ENCODE measurements at places on chromosomes 7 and 10.

GRCh38 chr7:133053321-133053891 lies 28.5 kb downstream of the CHCHD3 start:
- H3K4me3 ChIP-seq, result no peak overlapping the region
- no peak for DNase-seq
- no peak overlapping the region for H3K27ac ChIP-seq
- no peaks in the 10 kb centered on the region for H3K36me3 ChIP-seq
- H3K27me3 ChIP-seq, result no peaks in the 10 kb centered on the region
- H3K4me1 ChIP-seq, result peaks cover 21% of the 10 kb centered on the region

GRCh38 chr10:97230146-97230545 lies 44.4 kb upstream of the SLIT1 start:
- peaks cover 21% of the 10 kb centered on the region for H3K4me1 ChIP-seq
- H3K36me3 ChIP-seq, result peaks cover 33% of the 10 kb centered on the region
- H3K27me3 ChIP-seq, result no peaks in the 10 kb centered on the region
- DNase-seq, result no peak
- H3K4me3 ChIP-seq, result no peak overlapping the region

DNA sequence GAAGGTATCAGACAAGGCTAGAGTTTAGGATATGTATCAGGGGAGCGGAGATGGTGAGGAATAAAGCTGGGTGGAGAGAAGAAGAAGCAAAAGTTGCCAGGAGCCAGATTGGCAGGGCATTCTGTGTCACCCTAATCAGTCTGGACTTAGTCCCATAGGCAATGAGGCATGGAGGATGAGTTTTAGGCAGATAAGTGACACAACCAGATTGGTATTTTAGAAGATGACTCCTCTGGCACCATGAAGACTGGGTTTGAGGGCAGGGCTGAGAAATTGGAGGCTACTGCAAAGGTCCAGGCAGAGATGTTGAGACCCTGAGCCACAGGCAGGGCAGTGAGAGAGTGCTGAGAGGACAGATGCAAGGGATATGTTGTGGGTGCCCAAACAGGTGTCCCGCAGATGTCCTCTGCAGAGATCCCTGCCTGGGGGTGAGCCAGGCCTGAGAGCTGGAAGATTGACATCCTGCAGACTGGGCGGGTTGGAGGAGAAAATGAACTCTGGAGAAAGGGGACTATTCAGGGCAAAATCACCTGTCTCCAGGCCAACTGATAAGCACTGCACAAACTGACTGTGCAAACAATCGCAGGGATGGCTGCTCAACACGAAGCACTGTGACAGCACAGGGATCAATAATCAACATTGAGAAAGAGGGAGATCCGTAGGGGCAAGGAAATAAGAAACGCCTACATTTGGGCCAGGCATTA lies 11.9 kb upstream of the HABP2 start:
- no peak overlapping the region for H3K4me3 ChIP-seq
- no peak for DNase-seq
- no peaks in the 10 kb centered on the region for H3K36me3 ChIP-seq
- H3K27ac ChIP-seq, result no peak overlapping the region
- H3K27me3 ChIP-seq, result no peaks in the 10 kb centered on the region

GRCh38 chr10:59708816-59709394 lies 745 bp downstream of the SLC16A9 start:
- no peaks in the 10 kb centered on the region for H3K36me3 ChIP-seq
- peak; percentile 16 for DNase-seq
- H3K27ac ChIP-seq, result no peak overlapping the region

DNA sequence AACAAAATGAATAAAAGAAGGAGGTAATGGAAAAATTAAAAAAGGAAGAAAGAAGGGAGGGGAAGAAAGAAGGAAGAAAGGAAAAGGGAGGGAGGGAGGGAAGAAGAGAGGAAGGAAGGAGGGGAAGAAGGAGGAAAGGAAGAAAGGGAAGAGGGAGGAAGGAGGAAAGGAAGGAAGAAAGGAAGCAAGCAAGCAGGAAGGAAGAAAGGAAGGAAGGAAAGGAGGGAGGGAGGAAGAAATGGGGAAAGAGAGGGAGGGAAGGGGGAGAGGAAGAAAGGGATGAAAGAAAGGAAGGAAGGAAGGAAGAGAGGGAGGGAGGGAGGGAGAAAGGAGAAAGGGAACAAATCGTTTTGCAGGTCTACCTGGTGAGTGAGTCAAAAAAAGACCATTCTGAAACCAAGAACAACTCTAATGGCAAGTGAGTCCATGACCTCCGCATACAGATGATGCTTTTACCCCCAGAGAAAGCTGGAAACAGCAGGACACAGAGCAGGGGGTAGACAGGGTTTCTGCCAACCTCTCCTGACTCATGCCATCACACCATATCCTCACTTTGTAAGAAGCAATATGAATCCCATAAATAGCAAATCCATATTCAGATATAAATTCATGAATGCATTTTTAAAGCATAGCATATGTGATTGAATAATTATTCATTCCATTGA lies 1112.9 kb upstream of the AUTS2 start:
- H3K4me3 ChIP-seq, result no peak overlapping the region
- no peaks in the 10 kb centered on the region for H3K36me3 ChIP-seq
- H3K27ac ChIP-seq, result no peak overlapping the region
- H3K27me3 ChIP-seq, result no peaks in the 10 kb centered on the region
- H3K4me1 ChIP-seq, result no peaks in the 10 kb centered on the region

DNA sequence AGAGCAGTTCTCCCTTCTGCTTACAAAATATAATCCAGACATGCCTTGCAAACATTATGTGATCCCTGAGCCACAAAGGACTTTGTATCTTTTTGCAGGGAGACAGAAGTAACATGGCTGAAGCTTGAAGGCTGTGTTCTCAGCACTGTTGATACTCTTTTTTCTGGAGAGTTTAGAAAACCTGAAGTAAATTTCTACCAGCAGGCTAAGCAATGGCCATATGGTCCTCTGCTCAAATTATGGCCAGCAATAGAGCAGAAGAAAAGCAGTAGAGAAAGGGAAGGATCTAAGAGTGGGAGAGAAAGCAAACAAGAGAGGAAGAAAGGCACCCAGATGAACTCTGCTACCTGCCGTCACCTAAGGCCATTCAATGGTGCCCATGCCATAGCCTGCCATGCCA lies 98.4 kb downstream of the ABLIM1 start:
- H3K27me3 ChIP-seq, result no peaks in the 10 kb centered on the region
- no peaks in the 10 kb centered on the region for H3K4me1 ChIP-seq
- no peak overlapping the region for H3K4me3 ChIP-seq
- peaks cover 7% of the 10 kb centered on the region for H3K36me3 ChIP-seq

- DNase-seq, result peak; percentile 8
- H3K27ac ChIP-seq, result no peak overlapping the region
- peaks cover 5% of the 10 kb centered on the region for H3K27me3 ChIP-seq
- no peaks in the 10 kb centered on the region for H3K36me3 ChIP-seq
- H3K4me1 ChIP-seq, result no peaks in the 10 kb centered on the region
- H3K4me3 ChIP-seq, result no peak overlapping the region
Observed at GRCh38 chr10:47057471-47057870, 146.2 kb downstream of the PTPN20 start.

- no peak overlapping the region for H3K4me3 ChIP-seq
- no peaks in the 10 kb centered on the region for H3K27me3 ChIP-seq
- no peak for DNase-seq
- H3K36me3 ChIP-seq, result no peaks in the 10 kb centered on the region
- H3K27ac ChIP-seq, result no peak overlapping the region
- no peaks in the 10 kb centered on the region for H3K4me1 ChIP-seq
Observed at GRCh38 chr7:125255810-125256209, 326.2 kb upstream of the POT1 start.

- H3K27ac ChIP-seq, result no peak overlapping the region
- H3K4me1 ChIP-seq, result no peaks in the 10 kb centered on the region
- H3K27me3 ChIP-seq, result no peaks in the 10 kb centered on the region
- no peak for DNase-seq
- H3K4me3 ChIP-seq, result no peak overlapping the region
- H3K36me3 ChIP-seq, result no peaks in the 10 kb centered on the region
Observed at GRCh38 chr10:36468620-36469019, 656.8 kb upstream of the ANKRD30A start.

DNA sequence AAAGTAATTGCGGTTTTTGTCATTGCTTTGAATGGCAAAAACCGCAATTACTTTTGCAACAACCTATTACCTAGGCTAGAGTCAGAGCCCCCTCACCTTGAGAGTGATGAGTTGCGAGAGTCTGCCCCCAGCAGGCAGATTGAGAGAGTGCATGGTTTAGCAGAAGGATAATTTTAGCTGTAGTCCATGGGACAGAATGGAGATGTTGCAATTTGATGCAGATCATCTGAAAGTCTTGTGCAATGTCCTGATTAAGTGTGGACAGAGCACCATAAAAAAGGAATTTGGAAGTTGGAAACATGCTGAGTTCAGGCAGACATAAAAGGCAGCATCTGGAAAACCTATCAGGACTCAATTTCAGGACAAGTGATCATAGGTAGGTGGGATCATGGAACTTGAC lies 48.7 kb downstream of the GPR141 start:
- H3K36me3 ChIP-seq, result no peaks in the 10 kb centered on the region
- no peak overlapping the region for H3K27ac ChIP-seq
- DNase-seq, result peak; percentile 28
- H3K4me3 ChIP-seq, result no peak overlapping the region
- no peaks in the 10 kb centered on the region for H3K4me1 ChIP-seq

DNA sequence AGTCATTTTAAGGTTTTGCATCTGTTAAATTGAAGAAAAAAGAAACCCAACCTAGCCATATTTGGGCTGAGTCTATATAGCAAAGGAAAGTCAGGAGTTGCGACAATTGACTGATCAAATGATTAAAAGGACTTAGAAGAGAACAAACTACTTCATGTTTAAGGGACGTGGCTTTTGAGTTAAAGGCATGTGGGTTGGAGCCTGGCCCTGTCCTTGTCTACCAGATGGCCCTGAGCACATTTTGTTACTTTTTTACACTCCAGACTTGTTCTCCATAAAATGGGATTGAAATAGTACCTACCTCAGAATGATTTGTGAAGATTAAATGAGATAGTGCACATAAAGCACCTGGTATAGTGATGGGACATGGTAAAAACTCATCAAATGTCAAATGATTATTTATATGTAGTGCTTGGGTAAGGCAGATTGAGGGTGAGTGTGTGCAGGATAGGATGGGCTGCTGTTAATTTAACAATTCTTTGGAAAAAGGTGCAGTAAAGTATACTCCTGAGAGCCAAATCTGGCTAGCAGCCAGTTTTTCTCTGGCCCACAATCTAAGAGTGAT lies 168.3 kb downstream of the KIF20B start:
- H3K36me3 ChIP-seq, result no peaks in the 10 kb centered on the region
- no peak overlapping the region for H3K27ac ChIP-seq
- DNase-seq, result no peak
- no peak overlapping the region for H3K4me3 ChIP-seq
- H3K27me3 ChIP-seq, result peaks cover 12% of the 10 kb centered on the region

DNA sequence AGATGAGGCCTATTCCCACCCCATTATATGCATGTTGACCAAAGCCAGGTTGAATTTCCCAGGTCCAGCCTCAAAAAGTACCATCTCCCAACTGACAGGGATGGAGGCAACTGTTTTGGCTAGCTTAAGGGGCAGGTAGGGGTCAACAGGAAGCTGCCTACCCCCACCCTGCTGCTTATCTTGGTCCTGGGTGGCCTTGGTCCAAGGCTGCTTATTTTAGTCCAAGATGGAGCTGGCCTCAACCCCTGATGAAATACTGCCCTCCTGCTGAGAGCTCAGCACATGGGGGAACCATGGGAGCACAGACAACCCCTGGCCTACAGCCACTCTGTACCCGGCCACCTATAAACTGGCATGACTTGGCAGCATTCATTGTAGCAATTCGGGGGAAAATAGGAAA lies 23.1 kb downstream of the MYO1G start:
- H3K27ac ChIP-seq, result no peak overlapping the region
- no peak overlapping the region for H3K4me3 ChIP-seq
- no peaks in the 10 kb centered on the region for H3K27me3 ChIP-seq
- peaks cover 11% of the 10 kb centered on the region for H3K36me3 ChIP-seq

DNA sequence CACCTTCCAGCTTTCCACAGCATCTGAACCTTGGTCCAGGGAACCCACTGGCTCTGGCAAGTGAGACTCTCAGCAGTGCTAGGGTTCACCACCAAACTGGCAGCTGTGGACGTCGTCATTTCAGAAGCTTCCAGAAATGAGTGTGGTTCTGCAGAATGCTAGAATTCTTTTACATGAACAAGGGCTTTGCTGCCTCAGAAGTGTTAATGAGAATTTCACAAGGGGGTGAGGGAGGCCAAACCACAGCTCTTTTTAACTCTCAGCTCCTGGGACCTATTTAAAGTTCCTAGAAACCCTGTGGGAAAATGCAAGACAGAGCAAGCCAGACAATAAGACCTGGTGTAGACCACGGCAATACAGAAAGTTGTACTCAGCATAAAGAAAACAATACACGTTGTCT lies 129.3 kb upstream of the BET1 start:
- no peaks in the 10 kb centered on the region for H3K36me3 ChIP-seq
- no peaks in the 10 kb centered on the region for H3K4me1 ChIP-seq
- no peak overlapping the region for H3K27ac ChIP-seq
- peak; percentile 8 for DNase-seq
- peaks cover 7% of the 10 kb centered on the region for H3K27me3 ChIP-seq

DNA sequence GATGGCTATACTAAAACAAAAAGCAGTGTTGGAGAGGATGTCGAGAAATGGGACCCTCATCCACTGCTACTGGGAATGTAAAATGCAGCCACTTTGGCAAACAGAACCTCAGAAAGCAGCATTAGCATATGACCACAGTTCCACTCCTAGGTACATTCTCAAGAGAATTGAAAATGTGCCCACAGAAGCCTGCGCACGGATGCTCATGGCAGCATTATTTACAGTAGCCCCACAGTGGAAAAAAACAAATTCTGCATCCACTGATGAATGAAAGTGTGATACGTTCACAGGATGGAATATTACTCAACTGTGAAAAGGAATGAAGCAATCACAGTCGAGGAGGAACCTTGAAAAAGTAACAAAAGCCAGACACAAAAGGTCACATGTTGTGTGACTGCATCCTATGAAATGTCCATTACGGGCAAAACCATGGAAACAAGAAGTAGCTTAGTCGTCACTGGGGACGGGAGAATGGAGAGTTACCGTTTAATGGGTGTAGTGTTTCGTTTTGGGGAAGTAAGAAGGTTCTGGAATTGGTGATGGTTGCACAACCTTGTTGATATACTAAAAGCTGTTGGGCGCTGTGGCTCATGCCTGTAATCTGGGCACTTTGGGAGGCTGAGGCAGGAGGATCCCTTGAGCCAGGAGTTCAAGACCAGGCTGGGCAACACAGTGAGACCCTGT lies 2.5 kb upstream of the UPK3B start:
- DNase-seq, result no peak
- H3K27ac ChIP-seq, result no peak overlapping the region
- no peaks in the 10 kb centered on the region for H3K27me3 ChIP-seq
- H3K4me1 ChIP-seq, result no peaks in the 10 kb centered on the region
- H3K4me3 ChIP-seq, result no peak overlapping the region

- no peaks in the 10 kb centered on the region for H3K27me3 ChIP-seq
- no peaks in the 10 kb centered on the region for H3K36me3 ChIP-seq
- no peak overlapping the region for H3K27ac ChIP-seq
- DNase-seq, result no peak
- no peaks in the 10 kb centered on the region for H3K4me1 ChIP-seq
Observed at GRCh38 chr7:127440206-127440605, 47.7 kb upstream of the ZNF800 start.

DNA sequence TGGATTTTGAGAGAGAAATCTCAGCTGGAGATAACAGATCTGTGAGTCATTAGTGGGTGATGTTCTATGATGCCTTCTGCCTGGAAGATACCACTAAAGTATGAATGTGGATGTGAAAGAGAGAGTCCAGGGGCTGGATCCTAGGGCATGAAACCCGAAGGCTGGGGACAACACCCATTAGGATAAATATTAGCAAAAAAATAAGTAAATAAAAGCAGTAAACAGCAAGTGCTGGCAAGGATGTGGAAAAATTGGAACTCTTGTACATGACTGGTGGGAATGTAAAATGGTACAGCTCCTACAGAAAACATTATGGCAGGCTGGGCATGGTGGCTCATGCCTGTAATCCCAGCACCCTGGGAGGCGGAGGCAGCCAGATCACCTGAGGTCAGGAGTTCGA lies 16.6 kb upstream of the MGMT start:
- no peaks in the 10 kb centered on the region for H3K4me1 ChIP-seq
- H3K27ac ChIP-seq, result no peak overlapping the region
- H3K36me3 ChIP-seq, result no peaks in the 10 kb centered on the region
- no peak overlapping the region for H3K4me3 ChIP-seq
- DNase-seq, result no peak
